ENCODE measurements at places on chromosomes 1 and 21. TPM values are rescaled to one million over a fixed set of nuclear protein-coding genes. Genes with fewer than 3 reads are reported as not detected.

- H3K4me1 ChIP-seq = no peaks in the 10 kb centered on the region
- no peaks in the 10 kb centered on the region for H3K36me3 ChIP-seq
- no peak for DNase-seq
These were observed 68.7 kb downstream of the PDE9A start for GRCh38 chr21:42722153-42722552.

DNA sequence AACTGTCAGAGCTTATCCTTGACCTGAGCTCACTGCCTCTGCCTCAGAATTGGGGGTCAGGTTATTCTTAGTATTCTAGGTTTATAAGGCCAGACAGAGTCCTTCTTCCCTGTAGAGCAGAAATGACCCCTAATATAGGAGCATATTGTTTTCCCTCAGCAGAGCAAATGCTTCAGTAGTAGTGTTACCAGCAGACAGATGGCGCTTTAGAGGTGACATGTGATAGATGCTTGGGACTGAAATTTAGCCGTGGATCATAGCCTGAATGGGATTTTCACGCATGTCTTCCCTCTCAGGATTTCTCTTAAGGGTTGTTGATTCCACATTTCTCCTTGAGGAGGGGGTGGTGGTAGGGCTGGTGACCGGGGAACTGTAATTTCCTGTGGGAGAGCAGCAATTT is 24.5 kb downstream of the ADARB1 start:
- H3K4me1 ChIP-seq = no peaks in the 10 kb centered on the region
- no peak overlapping the region for H3K4me3 ChIP-seq

DNA sequence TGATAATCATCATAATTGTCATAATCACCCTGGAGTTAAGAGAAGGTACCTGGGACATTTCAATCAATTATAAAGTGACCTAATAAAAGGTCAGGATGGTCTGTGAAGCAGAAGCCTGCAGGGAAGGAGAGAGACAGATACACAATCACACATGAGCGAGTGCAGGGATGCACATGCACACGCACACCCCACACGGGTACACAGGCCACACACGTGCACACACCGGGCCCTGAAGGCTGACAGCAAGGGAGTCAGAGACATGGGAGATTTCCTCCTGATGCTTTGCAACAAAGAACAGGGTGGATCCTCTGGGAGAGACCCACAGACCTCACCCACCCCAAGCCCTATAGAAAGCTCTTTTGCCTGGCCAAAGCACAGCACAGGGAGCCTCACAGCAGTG is 82.3 kb upstream of the ZC3H12A start:
- peak; percentile 49 for DNase-seq
- H3K4me1 ChIP-seq = peaks cover 79% of the 10 kb centered on the region
- peak overlapping the region; percentile 87 for H3K27ac ChIP-seq
- H3K27me3 ChIP-seq = no peaks in the 10 kb centered on the region
- H3K36me3 ChIP-seq = no peaks in the 10 kb centered on the region
- H3K4me3 ChIP-seq = peak overlapping the region; percentile 19

DNA sequence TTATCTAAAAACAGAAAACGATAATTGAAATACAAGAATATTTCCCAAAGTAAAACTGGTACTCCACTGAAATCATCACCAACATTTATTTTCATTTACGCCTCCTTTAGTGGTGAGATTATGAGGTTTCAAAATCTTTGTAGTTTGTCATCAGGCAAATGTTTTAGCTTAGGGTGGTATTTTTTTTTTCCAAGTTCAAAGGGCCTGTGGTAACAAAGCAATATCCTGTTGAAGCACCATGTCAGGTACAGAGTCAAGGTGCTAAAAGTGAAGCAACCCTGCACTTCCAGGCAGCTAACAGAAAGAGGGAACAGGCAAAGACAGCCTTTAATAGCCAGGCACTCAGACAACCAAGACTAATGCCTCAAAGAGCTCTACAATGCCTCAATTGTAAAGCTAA is 89.2 kb downstream of the JAK1 start:
- no peaks in the 10 kb centered on the region for H3K4me1 ChIP-seq
- H3K27me3 ChIP-seq = no peaks in the 10 kb centered on the region
- H3K27ac ChIP-seq = no peak overlapping the region
- DNase-seq = no peak
- H3K36me3 ChIP-seq = no peaks in the 10 kb centered on the region

NCMAP gene
- not detected for total RNA-seq

FAM72D gene
- 23.9 TPM for total RNA-seq
